Posterior vena cava (tissue), 2 donors: ENCODE measurements at places on chromosomes 13 and 19.

DNA sequence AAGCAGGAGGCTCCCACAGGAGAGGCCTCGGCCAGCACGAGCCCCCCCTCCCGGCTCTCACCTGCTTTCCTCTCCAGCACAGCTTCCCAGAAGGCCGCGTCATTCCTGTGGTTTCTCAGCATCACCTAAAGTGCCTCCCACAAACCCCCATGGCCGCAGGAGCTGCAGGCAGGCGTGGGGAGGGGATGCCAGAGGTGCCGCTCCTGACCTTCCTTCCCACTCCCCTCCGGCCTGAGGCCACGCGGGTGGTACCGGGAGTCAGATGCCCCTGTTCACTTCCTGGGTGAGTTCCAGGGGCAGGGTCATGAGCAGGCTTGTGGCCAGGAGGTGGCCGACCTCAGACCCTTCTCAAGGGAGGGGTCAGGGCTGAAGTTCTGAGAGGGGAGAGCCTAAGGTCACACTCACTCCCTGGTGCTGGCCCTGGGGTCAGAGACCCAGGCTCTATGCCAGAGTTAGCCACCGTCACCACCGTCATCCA is 14.4 kb upstream of the NPAS1 start:
- no peak for DNase-seq

DNA sequence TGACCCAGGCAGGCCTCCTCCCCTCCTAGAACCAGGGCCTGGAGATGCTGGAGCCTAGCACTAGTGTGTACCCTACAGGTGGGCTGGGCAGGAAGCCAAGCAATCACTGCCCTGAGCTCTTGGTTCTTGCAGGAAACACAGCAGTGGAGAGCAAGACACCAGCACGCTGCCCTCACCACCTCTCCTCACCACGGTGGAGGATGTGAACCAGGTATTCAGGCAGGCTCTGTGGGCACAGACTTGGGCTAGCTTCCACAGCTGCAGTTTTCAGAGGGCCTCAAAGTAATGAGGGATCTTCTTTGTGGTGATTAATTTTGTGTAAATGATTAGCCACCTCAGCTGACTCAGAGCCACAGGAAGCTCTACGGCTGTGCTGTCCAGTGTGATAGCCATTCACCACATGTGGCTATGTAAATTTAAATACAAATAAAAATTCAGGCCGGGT is 13.6 kb upstream of the GPI start:
- DNase-seq = peak; percentile 74

- no peak for DNase-seq
Observed at GRCh38 chr13:88066847-88067246, 395.7 kb downstream of the SLITRK5 start.

GRCh38 chr13:28138012-28138755 is at the start of gene PAN3:
TSS of gene PAN3 (plus strand) at chr13:28138545. CDS start at chr13:28138658, 113 bp downstream.
- peak; percentile 98 for DNase-seq

- peak; percentile 96 for DNase-seq
Observed at GRCh38 chr19:14402332-14403144, 16.6 kb downstream of the DDX39A start.

DNA sequence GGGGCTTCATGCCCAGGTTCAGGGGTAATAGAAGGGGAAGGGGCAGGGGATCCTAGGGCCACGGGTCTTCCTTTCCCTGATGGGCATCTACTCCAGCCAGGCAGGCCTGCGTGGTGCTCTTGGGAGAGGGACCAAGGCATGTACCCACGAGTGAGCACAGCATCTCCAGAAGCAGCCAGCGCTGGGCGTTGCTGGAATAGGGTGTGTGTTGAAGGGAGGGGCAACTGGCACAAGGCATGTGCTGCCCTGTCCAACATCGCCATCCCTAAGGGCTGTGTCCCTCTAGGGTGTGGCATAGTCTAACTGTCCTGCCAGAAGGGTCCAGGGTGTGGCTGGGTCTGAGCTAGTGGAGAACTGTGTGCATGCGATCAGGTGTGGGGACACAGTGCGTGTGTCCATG is 2.9 kb downstream of the NOTCH3 start:
- no peak for DNase-seq

DNA sequence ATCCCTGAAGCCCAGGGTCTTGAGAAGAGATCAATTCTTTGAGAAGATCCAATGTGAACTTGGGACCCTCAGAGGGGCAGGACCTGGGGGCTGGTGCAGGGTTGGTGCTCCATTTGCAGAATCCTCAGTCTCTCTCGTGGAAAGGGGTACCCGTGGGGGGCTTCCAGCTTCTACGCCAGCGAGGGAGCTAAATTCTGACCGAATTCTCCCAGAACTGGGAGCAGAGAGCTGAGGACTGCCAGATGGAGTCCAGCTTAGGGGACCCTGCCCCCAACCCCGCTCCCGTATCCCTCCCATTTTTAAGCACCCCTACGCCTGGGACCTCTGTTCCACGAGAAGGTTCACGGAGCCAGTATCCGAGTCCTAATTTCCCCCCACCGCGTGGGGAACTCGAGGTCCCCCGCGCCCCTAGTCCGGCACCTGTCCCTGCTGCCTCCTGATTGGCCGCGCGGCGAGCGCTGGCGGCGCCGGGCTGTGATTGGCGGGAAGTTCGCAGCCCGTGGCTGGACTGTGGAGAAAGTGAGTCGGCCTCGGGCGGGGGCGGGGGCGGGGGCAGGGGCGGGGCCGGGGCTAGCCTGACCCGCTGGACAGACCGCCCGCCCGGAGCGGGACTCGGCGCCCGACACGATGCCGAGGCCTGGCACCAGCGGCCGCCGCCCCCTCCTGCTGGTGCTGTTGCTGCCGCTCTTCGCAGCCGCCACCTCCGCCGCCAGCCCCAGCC is 4.4 kb upstream of the LTBP4 start:
- peak; percentile 89 for DNase-seq

DNA sequence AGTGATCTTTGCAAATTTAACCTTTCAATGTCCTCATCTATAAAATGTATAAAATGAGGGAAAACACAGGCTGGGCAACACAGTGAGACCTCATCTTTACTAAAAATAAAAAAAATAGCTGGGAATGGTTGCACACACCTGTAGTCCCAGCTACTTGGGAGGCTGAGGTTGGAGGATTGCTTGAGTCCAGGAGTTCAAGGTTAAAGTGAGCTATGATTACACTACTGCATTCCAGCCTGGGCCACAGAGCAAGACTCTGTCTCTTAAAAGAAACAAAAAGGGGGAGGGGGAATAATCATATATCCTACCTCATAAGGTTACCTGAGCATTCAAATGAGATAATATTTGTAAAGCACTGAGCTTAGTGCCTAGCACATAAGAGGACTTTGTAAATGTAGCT is 5.8 kb downstream of the MTRF1 start:
- DNase-seq = no peak

GRCh38 chr13:60137911-60138560 is 25.7 kb downstream of the DIAPH3 start:
- no peak for DNase-seq

DNA sequence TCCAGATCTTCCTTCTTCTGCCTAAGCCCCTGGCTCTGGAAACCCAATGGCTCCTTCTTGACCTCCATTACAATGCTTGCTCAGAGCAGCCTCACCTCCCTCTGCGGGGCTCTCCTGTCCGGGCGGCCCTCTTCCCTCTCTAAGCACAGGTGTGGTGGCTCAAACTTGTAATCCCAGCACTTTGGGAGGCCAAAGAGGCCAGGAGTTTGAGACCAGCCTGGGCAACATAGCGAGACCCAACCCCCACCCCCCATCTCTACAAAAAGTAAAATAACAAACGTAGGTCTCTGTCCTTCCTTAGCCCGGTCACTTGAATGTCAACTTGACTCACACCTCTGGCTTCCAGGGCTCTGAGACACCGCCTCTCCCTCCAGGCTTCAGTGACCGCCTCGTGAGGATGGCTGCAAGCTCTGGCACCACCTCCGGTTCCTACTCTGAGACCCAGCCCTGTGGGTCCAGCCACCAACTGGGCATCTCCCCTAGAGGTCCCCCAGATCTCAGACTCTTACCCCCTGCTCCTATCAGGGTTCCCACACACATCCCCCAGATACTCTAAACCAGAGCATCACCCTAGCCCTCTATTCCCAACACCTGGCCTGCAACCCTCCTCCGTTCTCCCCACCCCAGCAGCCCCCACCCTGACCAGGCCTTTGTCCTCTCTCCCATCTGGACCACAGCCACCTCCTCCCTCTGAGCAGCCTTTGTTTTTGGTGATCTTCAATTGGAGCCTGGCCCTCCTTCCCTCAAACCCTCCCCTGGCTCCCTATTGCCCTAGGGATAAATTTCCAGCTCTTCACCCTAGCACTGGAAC is 4.7 kb upstream of the TLE2 start:
- no peak for DNase-seq

DNA sequence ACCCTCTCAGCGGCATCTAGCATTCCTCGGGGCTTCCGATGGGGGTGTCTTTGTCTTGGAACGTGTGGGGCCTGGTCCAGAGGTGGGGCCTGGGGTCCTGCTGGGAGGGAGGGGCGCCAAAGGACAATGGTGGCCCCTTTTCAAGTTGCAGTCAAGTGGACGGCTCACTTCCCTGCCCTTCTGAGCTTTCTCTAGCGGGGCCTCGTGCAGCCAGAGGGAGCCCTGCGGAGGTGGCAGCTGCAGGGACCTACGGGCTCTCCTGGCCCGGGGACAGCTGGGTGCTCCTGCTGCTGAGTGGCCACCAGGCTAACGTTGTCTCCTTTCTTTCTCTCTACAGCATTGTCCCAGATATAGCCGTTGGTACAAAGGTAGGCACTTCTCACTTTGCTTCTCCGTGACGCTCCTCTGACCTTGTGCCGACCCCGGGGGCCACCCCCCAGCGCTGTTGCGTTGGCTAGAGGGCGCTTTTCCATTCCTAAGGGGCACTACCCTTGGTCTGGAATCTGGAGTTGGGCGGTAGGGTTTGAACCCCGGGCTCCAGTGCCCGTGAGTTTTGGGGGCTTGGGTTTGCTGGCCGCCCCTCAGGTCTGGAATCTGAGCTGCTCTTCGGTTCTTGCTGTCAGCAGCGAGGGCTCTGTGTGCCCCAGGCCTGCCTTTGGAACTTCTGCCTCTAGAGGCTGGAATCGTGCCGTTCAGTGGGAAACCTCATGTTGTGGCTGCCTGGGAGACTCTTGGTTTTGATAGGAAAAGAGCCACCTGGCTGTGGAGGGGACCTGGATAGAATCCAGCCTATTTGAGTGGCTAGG is 2.0 kb downstream of the PTBP1 start:
- DNase-seq = no peak

- no peak for DNase-seq
Observed at GRCh38 chr13:23828086-23828485, 61.1 kb downstream of the MIPEP start.

GRCh38 chr19:2602391-2603181 is 99.9 kb downstream of the GNG7 start:
- peak; percentile 96 for DNase-seq

DNA sequence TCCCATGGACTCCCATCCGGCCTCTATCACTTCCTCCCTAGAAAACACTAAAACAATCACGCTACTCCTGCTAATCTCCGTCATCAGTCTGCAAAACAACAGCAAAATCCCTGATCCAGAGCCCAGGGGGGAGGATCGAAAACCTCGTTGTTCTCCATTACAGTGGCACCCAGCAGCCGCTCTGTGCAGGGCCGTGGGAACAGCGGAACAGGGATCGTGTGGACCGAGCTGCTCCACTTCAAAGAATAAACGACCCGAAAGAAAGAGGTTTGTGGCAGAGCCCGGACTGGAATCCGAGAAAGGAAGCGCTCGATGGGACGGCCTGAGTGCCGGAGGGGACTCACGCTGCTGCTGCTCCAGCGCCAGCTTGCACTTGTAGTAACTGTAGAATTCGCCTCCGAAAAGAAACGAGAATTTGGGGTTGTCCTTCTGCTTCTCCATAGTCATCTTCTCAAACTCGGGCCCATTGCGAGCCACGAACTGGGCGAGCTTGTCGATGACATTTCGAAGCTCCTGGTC is 652 bp downstream of the CHERP start:
- no peak for DNase-seq

DNA sequence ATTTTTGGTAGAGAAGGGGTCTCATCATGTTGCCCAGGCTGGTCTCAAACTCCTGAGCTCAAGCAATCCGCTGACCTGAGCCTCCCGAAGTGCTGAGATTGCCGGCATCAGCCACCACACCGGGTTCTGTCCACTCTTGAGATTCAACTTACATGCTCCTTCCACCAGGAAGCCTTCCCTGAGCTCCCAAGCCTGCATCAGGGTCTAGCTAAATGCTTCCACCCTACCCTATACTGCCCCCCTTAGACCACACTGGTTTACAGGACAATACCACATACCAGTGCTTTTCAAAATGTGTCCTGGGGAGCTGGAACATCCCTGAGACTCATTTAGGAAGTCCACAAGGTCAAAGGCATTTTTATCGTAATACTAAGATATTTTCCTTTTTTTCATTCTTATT is 15.1 kb upstream of the CACNG8 start:
- DNase-seq = no peak

- no peak for DNase-seq
Observed at GRCh38 chr13:95128045-95128643, 173.1 kb downstream of the ABCC4 start.

- DNase-seq = peak; percentile 96
Observed at GRCh38 chr19:51887522-51888498, at the start of gene ZNF577. TSS of gene ZNF577 (minus strand) at chr19:51887951. CDS start at chr19:51880382, 7,569 bp downstream.

DNA sequence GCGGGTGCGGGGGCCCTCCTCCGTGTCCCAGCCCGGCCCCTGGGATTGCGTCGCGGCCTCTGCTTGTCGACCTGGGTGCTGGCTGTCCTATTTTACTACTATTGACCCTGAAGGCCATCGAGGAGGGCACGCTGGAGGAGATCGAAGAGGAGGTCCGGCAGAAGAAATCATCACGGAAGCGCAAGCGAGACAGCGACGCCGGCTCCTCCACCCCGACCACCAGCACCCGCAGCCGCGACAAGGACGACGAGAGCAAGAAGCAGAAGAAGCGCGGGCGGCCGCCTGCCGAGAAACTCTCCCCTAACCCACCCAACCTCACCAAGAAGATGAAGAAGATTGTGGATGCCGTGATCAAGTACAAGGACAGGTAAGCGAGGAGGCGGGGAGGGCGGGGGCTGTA is 48.1 kb upstream of the LDLR start:
- no peak for DNase-seq

GRCh38 chr13:113947311-113948033 is 26.4 kb downstream of the C13orf46 start:
- peak; percentile 88 for DNase-seq

DNA sequence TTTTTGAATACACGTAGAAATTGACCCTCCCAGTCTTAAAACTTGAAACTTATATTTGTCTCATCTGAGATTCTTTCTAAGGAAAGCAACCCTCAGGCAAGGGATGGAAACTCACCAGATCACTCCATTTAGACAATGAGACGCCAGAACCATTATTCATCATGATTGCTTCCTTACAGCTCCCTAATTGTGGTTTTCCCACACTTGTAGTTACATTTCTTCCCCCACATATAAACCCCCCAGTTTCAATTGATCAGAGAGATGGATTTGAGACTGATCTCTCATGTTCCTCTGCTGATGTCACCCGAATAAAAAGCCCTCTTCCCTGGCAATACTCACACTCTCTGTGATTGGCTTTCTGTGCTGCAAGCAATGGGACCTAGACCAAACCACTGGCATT is 197.9 kb upstream of the STARD13 start:
- no peak for DNase-seq

- no peak for DNase-seq
Observed at GRCh38 chr19:51525651-51526050, 5.8 kb downstream of the SIGLEC6 start.

- DNase-seq = no peak
Observed at GRCh38 chr13:67372868-67373464, 142.8 kb upstream of the PCDH9 start.

GRCh38 chr19:49907745-49908446 is 11.2 kb upstream of the IL4I1 start:
- no peak for DNase-seq

- DNase-seq = no peak
Observed at GRCh38 chr13:100214886-100215285, 126.0 kb downstream of the PCCA start.
